Psoas muscle (tissue), 8 donors: ENCODE measurements at places on chromosomes 12 and 14. TPM values are rescaled to one million over a fixed set of nuclear protein-coding genes. Genes with fewer than 3 reads are reported as not detected.

- no peak for DNase-seq
Measured at GRCh38 chr14:100313464-100314230, 7.4 kb upstream of the SLC25A29 start.

- DNase-seq = no peak
Measured at GRCh38 chr14:86944434-86944833, 1048.5 kb downstream of the GALC start.

DNA sequence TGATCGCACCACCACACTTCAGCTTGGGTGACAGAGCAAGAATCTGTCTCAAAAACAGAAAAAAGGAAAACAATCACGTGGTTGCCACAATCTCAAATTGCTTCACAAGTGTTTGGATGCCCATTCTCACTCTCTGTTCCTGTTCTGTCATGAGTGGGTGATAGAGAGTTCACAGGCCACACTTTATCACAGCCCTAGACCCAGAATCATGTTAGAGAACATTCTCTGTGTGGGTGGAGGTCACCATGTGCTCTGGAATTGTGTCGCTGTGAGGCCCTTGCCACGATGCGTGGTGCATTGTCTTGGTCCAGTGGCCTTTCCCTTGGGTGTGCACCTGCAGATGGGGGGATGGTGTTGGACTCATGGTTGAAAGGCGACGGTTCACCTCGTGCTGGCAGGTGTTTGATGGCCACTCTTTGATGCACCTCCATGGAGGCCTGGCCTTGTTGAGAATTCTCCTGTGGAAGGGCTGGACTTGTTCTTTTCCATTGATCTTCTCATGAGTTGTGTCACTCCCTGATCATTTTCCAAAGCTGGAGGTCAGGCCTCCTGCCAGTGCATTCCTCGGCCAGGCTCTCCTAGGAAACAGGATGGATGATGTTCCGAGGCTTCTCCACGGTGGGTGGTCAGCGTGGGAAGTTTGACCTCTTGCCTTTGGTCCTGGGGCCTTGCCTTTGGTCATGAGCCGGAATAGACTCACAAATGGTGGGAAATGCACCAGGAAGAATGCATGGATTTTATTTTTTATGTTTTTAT lies 91.9 kb downstream of the SLC24A4 start:
- no peak for DNase-seq

Gene LRP1
- 14.5 TPM for polyA plus RNA-seq

Gene ANKS1B
- 2.4 TPM for polyA plus RNA-seq

Gene SYCP3
- not detected for polyA plus RNA-seq

Gene TUNAR
- polyA plus RNA-seq = not detected
